Activated CD4-positive, alpha-beta T cell treated with anti-CD3 and anti-CD28 coated beads, Interleukin-2, amount 10 ng/mL, durations not matched to agents 7 days and 5 days (primary cell): ENCODE measurements at places on chromosomes 3 and 15.

DNA sequence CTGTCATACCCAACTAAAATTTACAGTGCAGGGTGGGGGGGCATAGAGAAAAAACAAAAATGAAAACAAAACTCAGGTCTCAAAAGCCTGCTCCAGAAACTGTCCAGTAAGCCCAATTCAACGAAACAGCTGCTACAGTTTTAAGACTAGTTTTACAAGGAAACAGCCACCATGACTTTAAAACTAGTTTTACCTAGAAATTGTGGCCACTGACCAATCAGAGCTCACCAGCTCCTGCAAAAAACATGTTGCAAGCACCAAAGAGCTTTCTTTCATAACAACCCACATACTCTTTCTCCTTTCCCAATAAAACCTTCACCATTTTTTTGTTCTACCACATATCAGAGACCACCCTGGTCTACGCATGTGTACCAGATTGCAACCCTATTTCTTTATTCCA lies 7.3 kb upstream of the CFAP91 start:
- no peak overlapping the region for H3K4me3 ChIP-seq
- no peak for DNase-seq
- no peaks in the 10 kb centered on the region for H3K27me3 ChIP-seq
- H3K27ac ChIP-seq, result no peak overlapping the region
- H3K4me1 ChIP-seq, result peaks cover 8% of the 10 kb centered on the region

DNA sequence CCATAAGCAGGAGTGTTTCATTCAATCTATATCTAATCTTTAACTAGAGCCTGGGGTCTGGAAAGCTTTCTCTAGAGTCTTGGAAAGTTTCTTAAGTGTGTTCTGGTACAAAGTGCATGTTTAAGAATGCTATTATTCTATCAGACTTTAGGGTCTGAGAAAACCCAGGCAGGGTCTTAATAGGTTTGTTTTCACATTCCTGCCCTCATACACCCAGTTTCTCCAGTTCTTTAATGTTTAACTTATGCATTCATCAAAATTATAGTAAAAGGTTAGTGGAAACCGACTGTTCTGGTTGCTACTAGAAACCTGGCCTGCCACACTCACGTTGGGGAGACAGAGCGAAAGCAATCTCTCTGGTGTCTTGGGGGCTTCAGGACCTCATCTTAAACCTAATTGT lies 102.9 kb upstream of the WDR72 start:
- no peaks in the 10 kb centered on the region for H3K4me1 ChIP-seq
- no peak overlapping the region for H3K4me3 ChIP-seq
- no peak for DNase-seq
- no peak overlapping the region for H3K27ac ChIP-seq
- H3K27me3 ChIP-seq, result no peaks in the 10 kb centered on the region
- no peaks in the 10 kb centered on the region for H3K36me3 ChIP-seq

DNA sequence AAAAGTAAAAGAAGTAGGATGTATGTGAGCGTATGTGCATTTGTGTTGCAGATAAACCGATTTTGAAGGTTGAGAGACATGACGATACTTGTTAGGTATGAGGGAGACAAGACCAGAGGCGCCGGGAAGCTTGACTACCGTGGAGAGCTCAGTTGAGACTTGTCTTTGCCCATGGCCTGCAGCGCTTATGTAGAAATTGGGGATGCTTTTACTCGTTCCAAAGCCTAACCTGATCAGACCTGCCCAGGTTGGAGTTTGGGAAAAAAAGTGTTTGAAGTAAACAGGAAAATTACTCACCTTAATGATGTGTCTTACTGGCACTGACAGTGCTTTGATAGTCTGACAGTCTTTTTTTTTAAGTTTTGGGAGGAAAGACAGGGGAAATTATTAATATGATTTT lies 202.8 kb downstream of the TP63 start:
- H3K4me3 ChIP-seq, result no peak overlapping the region
- no peaks in the 10 kb centered on the region for H3K27me3 ChIP-seq
- H3K36me3 ChIP-seq, result no peaks in the 10 kb centered on the region
- no peak overlapping the region for H3K27ac ChIP-seq
- DNase-seq, result no peak

GRCh38 chr3:124246949-124247348 lies 255.0 kb upstream of the ROPN1 start:
- no peak overlapping the region for H3K27ac ChIP-seq
- H3K36me3 ChIP-seq, result no peaks in the 10 kb centered on the region
- no peak for DNase-seq
- H3K4me3 ChIP-seq, result no peak overlapping the region

DNA sequence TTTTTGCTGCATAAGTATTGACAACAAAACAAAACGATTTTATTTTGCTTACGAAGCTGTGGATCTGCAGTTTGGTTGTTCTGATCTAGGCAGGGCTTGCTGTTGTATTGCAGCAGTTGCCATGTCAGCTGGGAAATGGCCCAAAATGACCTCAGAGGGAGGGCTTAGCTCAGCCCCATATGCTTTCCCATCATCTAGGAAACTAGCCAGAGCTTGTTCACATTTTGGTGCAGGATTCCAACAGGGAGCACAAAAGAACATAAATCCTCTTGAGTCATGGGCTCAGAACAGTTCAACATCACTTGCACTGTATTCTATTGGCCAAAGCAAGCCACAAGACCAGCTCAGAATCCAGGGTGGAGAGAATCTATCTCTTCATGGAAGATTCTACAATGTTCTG lies 42.2 kb upstream of the ROBO2 start:
- no peak for DNase-seq
- H3K27me3 ChIP-seq, result no peaks in the 10 kb centered on the region
- no peaks in the 10 kb centered on the region for H3K36me3 ChIP-seq
- H3K4me1 ChIP-seq, result no peaks in the 10 kb centered on the region
- H3K27ac ChIP-seq, result no peak overlapping the region

GRCh38 chr15:96358821-96359615 lies 28.5 kb downstream of the NR2F2 start:
- H3K27ac ChIP-seq, result no peak overlapping the region
- H3K27me3 ChIP-seq, result peaks cover 58% of the 10 kb centered on the region
- no peak for DNase-seq
- H3K4me1 ChIP-seq, result peaks cover 21% of the 10 kb centered on the region

DNA sequence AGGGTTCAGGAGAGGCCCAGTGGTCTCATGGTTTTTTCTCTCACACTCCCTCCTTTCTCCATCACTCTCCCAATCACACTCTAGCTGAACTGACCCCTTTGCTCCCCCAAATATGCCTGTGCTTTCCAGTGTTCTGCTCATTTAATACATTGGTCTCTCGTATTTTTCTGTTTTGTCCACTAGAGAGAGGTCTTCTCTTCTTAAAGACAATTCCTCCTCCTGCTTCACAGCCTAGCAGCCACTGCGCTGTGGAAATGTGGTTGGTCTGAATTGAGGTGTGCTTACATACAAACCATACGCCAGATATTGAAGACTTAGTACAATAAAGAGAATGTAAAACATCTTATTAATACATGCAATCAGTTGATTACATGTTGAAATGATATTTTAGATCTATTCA lies 60.6 kb upstream of the XCR1 start:
- no peak overlapping the region for H3K27ac ChIP-seq
- peak; percentile 45 for DNase-seq
- H3K27me3 ChIP-seq, result peaks cover 35% of the 10 kb centered on the region
- no peaks in the 10 kb centered on the region for H3K36me3 ChIP-seq
- no peak overlapping the region for H3K4me3 ChIP-seq

DNA sequence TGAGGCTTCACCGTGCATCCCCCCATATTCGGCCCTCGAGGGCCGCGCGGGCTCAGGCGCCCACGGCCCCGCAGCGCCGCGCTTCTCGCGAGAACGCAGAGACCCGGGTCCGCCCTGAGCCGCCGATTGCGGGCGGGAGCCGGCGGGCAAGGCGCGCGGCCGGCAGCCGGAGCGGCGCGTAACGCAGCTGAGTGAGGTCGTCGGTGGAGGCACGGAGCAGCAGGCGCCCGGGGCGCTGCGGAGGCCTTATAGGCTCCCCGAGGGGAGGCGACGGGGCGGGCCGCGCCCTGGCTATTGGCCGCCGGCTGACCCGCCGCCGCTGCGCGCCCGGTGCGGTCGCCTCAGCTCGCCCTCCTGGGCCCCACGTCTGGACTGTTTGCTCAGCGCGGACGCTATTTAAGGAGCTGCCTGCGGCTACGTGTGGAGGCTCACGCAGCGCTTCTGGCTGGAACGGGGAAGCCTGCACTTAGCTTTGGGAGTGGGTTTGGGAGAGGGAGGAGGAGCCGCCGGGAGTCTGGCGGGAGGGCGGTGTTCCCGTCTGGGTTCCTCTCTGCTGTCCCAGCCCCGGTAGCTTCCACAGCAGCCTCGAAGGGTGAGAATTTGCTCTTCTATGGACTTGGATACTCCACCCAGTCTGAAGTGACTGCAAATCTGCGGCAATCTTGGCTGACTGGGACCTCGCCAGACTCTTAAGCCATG lies at the start of gene PLOD2:
TSS of gene PLOD2 (minus strand) at position 221 of the 699 bp plus-strand sequence. CDS start at position 26, 195 bp downstream.
- peak; percentile 8 for DNase-seq
- peaks cover 62% of the 10 kb centered on the region for H3K27me3 ChIP-seq
- peak within 1 kb of the TSS; percentile 53 for H3K4me3 ChIP-seq

DNA sequence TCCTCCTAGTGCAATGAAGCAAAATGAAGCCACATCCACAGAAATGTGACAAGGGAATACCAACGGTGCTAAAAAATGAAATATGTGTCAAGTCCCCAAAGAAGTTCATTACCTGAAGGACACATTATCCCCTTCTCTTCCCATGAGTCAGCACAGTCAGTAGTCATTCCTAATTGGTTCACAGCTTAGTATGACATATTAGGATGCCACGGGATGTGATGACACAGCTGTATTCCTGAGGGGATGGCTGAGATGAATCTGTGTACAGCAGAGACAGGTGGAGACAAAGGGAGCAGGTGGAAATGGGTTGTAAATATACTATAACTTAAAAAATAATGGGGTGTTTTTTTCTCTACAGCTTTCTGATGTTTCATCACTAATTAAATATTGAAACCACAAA lies 273.4 kb downstream of the ARRDC4 start:
- no peaks in the 10 kb centered on the region for H3K4me1 ChIP-seq
- H3K27me3 ChIP-seq, result peaks cover 2% of the 10 kb centered on the region
- H3K4me3 ChIP-seq, result no peak overlapping the region
- H3K36me3 ChIP-seq, result no peaks in the 10 kb centered on the region
- DNase-seq, result no peak

- no peak overlapping the region for H3K4me3 ChIP-seq
- H3K27ac ChIP-seq, result no peak overlapping the region
- H3K27me3 ChIP-seq, result no peaks in the 10 kb centered on the region
- H3K4me1 ChIP-seq, result no peaks in the 10 kb centered on the region
- H3K36me3 ChIP-seq, result no peaks in the 10 kb centered on the region
These were observed 207.7 kb upstream of the CFAP20DC start for GRCh38 chr3:59257506-59257905.

DNA sequence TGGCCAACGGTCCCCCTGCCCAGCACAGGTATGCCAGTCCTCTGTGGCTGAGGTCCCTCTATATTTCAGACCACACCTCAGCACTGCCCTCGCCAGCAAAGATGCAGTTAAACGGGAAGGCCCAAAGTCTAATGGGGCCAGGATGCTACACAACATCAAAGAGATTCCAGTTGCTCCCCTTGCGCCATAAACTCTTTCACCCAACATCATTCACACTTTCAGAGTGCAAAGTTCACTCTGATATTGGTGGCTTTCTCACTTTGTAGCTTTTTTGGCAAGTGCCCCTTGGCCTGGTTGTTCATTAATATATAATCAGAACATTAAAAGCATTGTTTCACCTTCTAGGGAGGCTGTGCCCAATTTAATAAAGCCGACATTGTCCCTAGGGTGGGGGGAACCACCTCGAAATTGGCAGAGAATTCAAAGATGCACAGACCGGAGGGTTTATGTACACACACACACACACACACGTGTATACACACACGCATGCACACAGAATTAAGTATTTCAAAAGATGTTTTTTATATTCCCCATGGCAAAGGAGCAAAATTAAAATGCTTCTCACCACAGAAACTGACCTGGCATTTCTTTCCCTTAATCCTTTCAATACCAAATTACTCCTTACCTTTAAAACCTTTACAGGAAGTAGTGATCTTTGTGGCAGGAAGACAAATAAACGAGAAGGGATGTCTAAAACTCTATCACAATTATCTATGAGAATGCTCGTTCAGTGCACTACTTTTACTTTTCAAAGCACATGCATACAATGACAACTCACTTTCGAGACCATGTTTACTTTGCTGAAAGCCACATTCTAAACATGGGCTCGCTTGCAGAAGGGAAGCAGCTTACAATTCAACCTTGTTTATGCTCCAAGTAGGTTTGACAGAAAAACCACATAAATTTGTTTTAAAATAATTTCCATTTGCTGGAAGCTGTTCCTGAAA lies 19.5 kb downstream of the LRIG1 start:
- H3K27ac ChIP-seq, result peak overlapping the region; percentile 89
- peak overlapping the region; percentile 37 for H3K4me3 ChIP-seq
- peak; percentile 18 for DNase-seq

- H3K27ac ChIP-seq, result no peak overlapping the region
- peaks cover 60% of the 10 kb centered on the region for H3K27me3 ChIP-seq
- H3K4me1 ChIP-seq, result peaks cover 31% of the 10 kb centered on the region
- no peak overlapping the region for H3K4me3 ChIP-seq
- DNase-seq, result no peak
These were observed 5.5 kb downstream of the DAZL start for GRCh38 chr3:16599694-16600093.

- H3K4me1 ChIP-seq, result peaks cover 17% of the 10 kb centered on the region
- no peak for DNase-seq
These were observed 8.0 kb downstream of the ZSCAN2 start for GRCh38 chr15:84608707-84609284.

GRCh38 chr3:126083511-126083912 lies 412 bp downstream of the SLC41A3 start:
- peak overlapping the region; percentile 89 for H3K4me3 ChIP-seq
- peak overlapping the region; percentile 96 for H3K27ac ChIP-seq
- H3K36me3 ChIP-seq, result peaks cover 4% of the 10 kb centered on the region
- DNase-seq, result peak; percentile 55
- H3K4me1 ChIP-seq, result peaks cover 25% of the 10 kb centered on the region
- no peaks in the 10 kb centered on the region for H3K27me3 ChIP-seq

DNA sequence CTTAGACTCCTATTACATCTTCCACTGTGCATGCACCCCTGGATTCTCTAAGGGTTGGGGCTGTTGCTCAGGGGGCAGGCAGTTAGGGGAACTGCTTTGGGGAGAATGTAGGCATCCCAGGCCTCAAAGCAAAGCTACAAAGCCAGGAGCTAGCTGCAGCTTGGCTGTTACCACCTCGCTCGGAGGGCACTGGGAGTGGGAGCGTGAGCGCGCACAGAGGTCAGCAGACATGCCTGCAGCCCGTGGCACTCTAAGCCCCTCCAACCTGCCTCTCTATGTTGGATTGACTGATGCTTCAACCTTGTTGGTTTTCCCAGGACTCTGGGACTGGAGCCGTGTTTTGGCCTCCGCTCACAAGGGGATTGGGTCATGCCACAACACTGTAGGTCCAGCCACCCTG lies 69.8 kb downstream of the CPN2 start:
- peaks cover 9% of the 10 kb centered on the region for H3K27me3 ChIP-seq
- DNase-seq, result no peak
- H3K4me3 ChIP-seq, result no peak overlapping the region

GRCh38 chr15:56460071-56460470 lies 4.9 kb downstream of the MNS1 start:
- peaks cover 20% of the 10 kb centered on the region for H3K27me3 ChIP-seq
- no peak overlapping the region for H3K4me3 ChIP-seq

DNA sequence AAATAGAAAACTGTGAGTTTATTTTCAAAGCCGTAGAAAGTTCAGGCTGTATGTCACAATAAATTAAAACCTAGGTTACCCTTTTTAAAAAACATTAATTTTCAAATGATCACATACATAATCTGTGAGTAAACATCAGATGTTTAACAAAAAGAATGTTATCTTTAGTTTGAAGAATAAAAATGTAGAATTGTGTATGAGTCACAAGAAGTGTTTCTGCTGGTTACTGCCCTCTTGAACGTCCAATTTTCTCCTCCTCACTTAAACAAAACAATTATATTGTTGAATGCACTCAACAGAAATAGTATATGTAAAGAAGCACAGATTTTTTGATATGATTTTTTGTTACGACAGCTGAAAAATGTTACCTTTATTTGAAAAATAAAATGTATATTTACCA lies 855.1 kb downstream of the ROBO1 start:
- no peak overlapping the region for H3K27ac ChIP-seq
- H3K27me3 ChIP-seq, result no peaks in the 10 kb centered on the region
- H3K36me3 ChIP-seq, result no peaks in the 10 kb centered on the region
- DNase-seq, result no peak
